ENCODE measurements at places on chromosomes 1 and 21.

DNA sequence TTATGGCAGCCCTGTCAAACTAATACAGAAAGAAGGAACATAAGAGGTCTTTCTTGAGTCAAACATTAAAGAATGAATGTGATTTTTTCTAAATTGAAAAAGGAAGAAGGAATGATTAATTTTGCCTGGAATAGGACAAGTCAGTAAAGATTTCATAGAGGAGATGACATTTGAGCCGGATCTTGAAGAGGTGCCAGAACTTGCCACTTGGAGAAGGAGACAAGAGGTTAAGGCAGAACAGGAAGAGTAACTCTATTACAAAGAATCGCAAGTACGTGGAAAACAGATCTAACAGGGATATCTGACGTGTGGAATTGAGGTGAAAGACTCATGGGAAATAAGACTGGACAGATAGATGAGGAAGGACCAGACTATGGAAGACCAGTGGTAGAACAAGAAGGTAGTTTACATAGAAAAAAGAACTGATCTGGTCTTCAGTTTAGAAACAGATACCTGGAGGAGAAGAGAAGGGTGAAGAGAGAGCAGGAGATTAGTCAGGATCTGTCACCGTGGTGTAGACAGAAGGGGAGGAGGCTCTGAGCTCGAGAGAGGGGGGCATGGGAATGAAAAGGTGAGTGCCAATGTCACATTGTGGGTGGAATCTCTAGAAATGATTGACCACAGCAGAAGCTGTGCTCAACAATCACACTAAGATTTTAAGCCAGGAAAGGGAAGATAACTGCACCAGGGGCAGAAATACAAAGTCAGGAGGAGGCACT is 32.5 kb downstream of the RHOU start:
- no peak for DNase-seq

- no peak for DNase-seq
These were observed 683.1 kb downstream of the LTN1 start for GRCh38 chr21:28309596-28309995.

DNA sequence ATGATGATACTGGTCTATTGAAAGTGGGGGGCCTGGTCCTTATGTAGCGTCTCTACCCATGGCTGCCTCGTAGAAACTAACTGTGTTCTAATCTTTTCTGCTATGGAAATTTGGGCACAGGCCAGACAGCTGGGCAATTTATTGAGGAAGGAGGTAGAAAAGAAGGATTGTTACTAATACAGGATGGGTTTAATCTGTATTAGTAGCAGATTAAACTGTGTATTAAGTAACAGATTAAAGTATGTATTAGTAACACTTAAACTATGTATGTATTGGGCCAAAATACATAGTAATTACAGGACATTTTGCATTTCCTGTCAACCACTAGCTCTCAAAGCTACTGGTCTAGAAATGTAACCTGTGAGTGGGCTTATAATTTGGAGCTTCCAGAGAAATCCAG is 142.0 kb downstream of the MAST2 start:
- no peak for DNase-seq

DNA sequence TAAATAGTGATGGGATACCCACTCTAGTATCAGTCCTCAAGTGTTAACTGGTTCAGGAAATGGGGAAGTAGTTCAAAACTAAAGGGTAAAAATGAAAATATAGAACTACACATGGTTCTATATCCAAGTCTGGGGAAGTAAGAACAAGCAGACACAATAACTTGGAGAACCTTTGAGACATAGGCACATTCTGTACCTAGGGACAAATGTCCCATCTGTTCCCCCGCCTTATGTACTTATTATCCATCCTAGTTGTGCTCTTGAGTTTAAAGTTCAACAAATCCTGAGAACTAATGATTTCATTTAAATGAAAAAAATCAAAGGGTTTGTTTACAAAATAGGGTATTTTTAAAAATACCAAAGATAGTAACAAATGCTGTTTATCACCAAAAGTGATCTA is 32.5 kb downstream of the WNT2B start:
- DNase-seq = no peak

GRCh38 chr21:44298301-44298700 is 1.6 kb upstream of the PFKL start:
- DNase-seq = no peak

DNA sequence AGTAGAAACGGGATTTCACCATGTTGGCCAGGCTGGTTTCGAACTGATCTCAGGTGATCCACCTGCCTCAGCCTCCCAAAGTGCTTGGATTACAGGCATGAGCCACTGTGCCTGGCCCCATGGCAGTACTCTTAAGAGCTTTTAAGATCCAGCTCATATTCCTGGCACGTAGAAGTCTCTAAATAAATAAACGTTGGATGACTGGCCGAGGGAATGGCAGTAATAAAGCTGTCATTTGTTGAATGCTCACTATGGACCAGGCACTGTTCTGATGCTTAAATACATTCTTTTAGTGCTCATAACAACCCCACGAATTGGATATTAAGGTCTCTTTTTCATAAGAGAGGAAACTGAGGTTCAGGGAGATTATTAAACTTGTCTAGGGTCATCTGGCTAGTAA is 20.9 kb downstream of the UBIAD1 start:
- no peak for DNase-seq

GRCh38 chr1:231376875-231377549 is 38.9 kb downstream of the SPRTN start:
- DNase-seq = no peak

- no peak for DNase-seq
These were observed 25.8 kb upstream of the CCN1 start for GRCh38 chr1:85554630-85555327.

GRCh38 chr1:169689395-169689794 is 22.0 kb downstream of the SELL start:
- no peak for DNase-seq

GRCh38 chr1:206898089-206898914 is 1.1 kb downstream of the IL24 start:
- DNase-seq = no peak

All from head of caudate nucleus (tissue), 42 donors.